ENCODE measurements at places on chromosomes 12 and 14.

DNA sequence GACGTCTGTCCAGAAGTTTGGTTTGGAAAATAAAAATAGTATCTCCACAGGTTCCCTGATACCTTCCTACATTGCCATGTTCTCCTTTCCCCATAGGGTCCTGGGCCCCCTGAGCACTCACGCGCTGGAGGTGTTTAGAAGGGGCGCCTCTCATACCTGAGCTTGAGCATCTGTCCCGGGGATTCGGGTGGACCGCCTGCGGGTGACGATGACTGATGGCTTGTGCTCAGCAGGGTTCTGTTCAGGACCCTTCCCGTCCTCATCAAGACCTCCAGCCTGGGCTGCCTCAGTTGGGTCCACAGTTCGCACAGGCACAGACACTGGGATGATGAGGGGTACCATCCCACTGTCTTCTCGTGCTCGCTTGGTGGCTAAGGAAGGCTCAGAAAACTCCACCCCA, 22.7 kb upstream of the PNMA1 start:
- DNase-seq: no peak

GRCh38 chr12:58540480-58541299, 379.6 kb downstream of the LRIG3 start:
- peak; percentile 71 for DNase-seq

GRCh38 chr14:92800525-92800924, 6.4 kb downstream of the GOLGA5 start:
- no peak for DNase-seq

- DNase-seq: no peak
Measured at GRCh38 chr14:99435327-99435726, 45.3 kb downstream of the SETD3 start.

GRCh38 chr12:128047266-128048060, 219.5 kb upstream of the TMEM132C start:
- DNase-seq: no peak
